GM12878 (cell line): ENCODE measurements at places on chromosomes 16 and 17.
A peak's percentile ranks its signal among the peaks of the same experiment; 100 is the strongest.

GRCh38 chr17:40487371-40488020 lies 13.9 kb downstream of the TNS4 start:
- DNase-seq: no peak

- no peak for DNase-seq
These were observed 6.2 kb upstream of the ZFHX3 start for GRCh38 chr16:73054125-73054484.

GRCh38 chr17:32125848-32126153 lies 16.5 kb upstream of the RHOT1 start:
- DNase-seq: no peak

- no peak for DNase-seq
These were observed 246.6 kb upstream of the DYNLRB2 start for GRCh38 chr16:80294172-80294571.

DNA sequence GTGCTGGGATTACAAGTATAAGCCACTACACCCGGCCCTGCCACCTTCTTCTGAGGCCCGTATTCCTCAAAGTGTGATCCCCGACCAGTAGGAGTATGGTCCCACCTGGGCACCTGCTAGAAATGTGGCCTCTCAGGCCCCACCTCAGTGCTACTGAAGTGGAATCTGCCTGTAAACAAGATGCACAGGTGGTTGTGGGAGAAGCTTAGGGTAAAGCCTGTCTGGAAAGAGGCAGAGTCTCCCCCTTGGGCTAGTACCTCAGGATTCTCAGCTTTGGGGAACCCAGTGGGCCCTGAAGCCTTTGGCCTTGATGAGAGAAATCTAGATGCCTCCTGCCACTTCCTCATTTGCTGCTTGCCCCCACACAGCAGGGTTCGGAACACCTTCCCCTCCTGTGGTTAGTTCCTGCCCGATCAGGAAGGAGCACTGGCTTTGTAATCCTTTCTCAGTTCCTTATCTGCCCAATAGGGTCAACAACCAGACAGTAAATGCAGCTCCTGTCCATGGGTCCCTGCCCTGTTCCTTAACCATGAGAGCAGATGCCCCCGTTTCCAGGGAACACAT lies 25.2 kb downstream of the TK2 start:
- DNase-seq: peak; percentile 85

DNA sequence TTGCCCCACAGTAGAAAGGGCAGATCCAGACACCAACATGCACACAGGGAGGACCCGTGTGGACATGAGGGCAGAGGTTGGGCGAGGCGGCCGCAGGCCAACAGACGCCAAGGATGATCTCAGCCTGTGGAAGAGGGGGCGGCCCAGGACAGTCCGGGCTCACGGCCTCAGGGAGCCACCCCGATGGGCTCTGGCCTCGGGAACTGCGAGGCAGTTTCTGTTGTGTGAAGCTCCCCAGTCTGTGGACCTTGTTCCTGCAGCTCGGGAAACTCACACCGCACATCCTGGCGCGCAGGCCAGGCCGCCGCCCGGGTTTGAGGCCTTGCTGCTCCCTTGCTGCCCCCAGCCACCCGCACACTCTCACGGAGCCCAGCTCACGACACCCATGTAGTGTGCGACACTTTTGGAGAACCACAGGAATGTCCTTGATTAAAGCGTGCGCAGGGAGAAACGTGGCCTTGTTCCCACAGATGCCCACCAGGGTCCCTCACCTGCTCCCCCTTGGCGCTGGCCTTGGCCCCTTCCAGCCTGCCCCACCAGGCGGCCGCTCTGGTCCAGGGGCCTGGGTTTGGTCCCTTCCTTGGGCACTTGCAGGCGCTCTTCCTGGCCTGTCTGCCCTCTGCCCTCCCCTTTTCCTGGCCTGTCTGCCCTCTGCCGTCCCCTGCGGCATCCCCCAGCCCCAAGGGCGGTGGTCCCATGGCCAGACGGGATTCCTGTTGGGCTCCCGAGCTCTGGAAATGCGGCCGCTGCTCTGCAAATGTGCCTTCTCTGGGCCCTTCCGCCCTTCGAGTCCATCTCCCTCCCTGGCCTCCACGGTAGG lies 9.3 kb upstream of the SLC38A10 start:
- no peak for DNase-seq

- DNase-seq: no peak
These were observed 79.8 kb upstream of the TMEM132E start for GRCh38 chr17:34499576-34499975.

DNA sequence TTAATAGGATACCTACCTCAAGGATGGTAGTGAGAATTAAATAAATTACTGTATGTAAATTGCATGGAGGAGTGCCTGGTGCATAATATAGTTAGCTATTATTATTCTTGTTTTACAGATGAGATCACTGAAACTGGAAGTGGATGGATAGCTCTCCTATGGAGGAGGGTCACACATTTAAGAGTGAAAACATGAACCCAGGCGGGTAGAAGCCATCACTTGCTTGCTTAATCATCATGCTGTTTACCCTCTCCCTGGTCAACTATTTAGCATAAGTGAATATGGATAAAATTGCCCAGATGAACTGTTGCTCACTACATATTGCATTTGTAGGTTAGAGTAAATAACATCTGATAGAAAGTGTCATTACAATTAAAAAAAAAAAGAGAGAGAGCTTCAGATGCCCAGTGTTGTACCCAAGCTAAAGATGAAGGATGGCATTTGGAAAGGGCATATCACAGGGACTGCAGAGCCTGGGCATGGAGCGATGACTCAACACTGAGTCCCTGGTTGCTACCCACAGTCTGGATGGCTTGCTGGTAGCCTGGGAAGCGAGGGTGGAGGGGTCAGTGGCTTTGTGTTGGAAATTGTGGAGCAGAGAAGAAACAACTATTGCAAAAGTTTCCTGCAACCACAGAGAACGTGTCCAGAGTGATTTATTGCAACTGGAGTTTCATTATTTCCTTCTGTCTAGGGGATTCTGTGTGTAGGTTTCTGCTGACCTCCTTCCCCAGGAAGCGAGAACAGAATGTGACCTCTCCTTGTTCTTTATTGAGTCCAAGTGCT lies 414.4 kb downstream of the SHISA9 start:
- DNase-seq: no peak

DNA sequence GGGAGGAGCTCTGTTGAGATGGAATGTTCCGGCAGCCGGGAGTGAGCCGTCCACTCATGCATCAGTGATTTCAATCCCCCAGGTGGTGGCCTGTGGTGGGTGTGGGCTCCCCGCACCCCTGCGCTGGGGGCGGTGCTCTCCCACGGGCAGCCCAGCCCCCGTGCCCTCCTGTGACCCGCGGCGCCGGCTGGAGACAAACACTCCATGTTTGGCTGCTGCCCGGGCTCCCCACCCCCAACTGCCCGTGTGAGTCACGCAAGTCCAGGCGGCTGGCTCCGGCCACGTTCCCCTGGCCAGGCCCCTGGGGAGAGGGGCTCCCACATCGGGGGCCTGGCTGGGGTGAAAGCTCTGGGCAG lies 29.4 kb downstream of the CACNA1H start:
- DNase-seq: no peak

DNA sequence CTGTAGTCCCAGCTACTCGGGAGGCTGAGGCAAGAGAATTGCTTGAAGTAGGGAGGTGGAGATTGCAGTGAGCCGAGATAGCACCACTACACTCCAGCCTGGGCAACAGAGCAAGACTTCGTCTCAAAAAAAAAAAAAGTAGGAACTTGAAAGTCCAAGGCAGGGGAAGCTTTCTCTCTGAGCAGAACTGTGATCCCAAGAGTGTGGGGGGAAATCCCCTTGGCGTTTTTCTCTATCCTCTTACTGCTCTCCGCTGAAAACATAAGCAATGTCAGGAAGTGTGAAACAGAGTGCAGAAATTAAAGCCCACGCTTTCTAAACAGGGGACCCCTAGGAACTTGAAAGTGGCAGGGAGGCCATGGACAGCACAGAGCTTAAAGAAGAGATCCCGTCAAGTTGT lies 9.8 kb upstream of the CMTM3 start:
- no peak for DNase-seq

GRCh38 chr17:78937561-78937960 lies 12.4 kb upstream of the TIMP2 start:
- DNase-seq: no peak

DNA sequence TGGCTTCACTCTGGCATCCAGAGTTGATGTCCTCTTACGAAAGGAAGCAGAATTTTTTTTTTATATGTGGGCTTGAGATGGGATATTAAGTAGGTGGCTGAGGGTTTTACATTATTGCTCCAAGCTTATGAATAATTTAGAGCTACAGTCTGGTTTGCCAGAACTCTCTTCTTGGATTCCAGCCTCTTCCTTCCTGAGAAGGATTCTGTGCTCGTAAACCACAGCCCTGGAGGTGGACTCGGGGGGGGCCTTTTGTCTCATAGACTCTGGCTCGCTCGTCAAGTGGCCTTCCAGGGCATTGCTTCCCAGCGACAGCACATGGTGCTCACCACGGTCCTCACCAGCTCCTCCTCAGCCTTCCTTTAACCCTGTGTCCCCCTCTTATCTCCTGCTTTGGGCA lies 43.2 kb downstream of the TMEM11 start:
- no peak for DNase-seq

- no peak for DNase-seq
These were observed 26.2 kb upstream of the FOXK2 start for GRCh38 chr17:82493226-82493781.

GRCh38 chr16:52450916-52451315 lies 96.0 kb downstream of the TOX3 start:
- no peak for DNase-seq

GRCh38 chr17:3542410-3543088 lies 15.1 kb downstream of the TRPV3 start:
- no peak for DNase-seq

DNA sequence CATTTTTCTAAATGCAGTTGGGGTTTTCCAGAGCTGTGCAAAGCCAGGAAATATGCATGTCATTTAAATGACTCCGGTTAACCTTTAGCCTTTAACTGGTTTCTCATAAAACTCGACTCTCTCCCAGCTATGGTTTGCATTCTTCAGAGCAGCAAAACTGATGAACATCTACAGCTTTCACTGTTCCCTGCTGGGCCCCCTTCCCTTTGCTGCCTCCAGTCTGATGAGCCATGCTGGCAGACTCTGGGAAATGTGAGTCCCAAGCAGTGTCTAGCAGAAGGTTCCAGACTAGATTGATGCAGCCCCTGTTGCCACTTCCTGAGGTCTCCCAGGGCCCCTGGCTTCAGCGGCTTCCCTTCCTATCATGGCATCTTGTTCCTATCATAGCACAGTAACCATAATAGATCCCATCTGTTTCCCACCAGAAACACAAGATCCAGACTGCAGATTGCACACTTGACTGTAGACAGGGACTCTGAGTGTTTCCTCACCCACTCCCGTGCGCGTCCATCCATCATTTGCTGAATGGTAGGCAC lies 135.4 kb downstream of the CLEC16A start:
- no peak for DNase-seq

GRCh38 chr16:83899978-83900377 lies 1.1 kb downstream of the MLYCD start:
- no peak for DNase-seq

DNA sequence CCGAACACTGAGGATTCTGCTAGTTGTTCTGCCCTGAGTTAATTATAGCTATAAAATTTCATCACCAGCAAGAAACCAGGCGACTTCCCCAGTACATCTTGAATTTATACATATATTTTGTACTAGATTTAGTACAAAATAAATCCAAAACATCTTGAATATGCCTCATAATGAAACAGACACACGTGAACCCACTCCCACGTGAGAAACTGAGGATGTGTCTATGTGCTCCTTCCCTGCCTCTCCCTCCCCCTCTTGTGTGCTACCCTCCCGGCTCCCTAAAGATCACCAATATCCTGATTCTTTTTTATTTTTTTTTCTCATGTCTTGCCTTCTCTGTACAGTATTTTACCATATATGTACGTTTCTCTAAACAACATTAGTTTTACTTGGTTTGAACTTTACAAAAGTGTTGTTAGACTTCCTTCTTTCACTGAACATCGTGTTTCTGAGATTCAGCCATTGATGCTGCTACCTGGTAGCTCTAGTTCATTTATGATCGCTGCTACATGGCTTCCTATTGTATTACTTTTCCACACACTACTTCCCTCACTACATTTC lies 1.1 kb upstream of the LCMT1 start:
- DNase-seq: no peak
